GM19239 (cell line): ENCODE measurements at places on chromosomes 6 and 20.

DNA sequence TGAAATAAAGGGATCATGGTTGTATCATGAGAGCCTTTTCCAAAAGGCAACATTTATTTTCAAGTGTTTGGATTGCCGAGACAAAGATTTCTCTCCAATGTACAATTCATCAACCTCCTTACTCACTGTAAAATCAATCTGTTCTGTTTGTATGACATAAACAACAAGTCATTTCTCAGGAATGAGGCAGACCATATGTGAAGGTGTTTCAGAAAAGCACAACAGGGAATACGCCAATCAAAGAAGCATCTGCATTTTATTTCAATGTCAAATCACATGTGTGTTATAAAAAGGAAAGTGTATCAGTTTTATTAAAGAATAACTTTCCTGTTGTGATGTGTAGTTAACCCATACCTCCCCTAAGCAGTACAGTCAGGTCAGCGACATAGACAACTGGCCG is 653.7 kb downstream of the TFAP2A start:
- no peak for DNase-seq

- no peak for DNase-seq
Observed at GRCh38 chr20:45372241-45372640, 5.9 kb downstream of the TP53TG5 start.

DNA sequence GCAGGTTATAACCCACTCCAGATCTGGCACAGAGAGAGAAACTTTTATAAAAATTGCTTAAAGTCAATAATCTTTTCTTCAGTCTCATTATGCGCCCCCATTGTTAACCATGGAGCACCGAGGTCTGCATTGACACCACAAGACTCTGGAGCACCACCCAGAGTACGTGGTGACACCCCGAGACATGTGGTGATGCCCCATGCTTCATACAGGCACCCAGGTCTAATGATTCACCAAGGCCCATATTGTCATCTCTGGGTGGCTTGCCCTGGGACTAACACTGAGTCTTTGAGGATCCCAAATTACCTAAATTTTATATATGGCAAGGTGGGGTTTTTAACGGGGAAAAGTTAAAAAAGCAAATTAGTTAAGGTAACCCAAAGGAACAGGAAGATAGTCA is 31.1 kb downstream of the CD109 start:
- DNase-seq = no peak

GRCh38 chr6:43054206-43054943 is 724 bp upstream of the CUL7 start:
- DNase-seq = no peak

GRCh38 chr6:36101691-36102090 is 28.6 kb upstream of the MAPK13 start:
- DNase-seq = no peak

GRCh38 chr6:128696691-128697689 is 176.6 kb upstream of the PTPRK start:
- no peak for DNase-seq
